Large intestine (tissue), 12 donors: ENCODE measurements at places on chromosomes 5 and 9. TPM values are rescaled to one million over a fixed set of nuclear protein-coding genes. Genes with fewer than 3 reads are reported as not detected.

GRCh38 chr9:68983008-68983411 lies 30.9 kb downstream of the PRKACG start:
- no peak for DNase-seq

GRCh38 chr5:5199495-5199894 lies 59.4 kb downstream of the ADAMTS16 start:
- DNase-seq = no peak

GRCh38 chr5:9830184-9830583 lies 200.0 kb upstream of the TAS2R1 start:
- DNase-seq = no peak

DNA sequence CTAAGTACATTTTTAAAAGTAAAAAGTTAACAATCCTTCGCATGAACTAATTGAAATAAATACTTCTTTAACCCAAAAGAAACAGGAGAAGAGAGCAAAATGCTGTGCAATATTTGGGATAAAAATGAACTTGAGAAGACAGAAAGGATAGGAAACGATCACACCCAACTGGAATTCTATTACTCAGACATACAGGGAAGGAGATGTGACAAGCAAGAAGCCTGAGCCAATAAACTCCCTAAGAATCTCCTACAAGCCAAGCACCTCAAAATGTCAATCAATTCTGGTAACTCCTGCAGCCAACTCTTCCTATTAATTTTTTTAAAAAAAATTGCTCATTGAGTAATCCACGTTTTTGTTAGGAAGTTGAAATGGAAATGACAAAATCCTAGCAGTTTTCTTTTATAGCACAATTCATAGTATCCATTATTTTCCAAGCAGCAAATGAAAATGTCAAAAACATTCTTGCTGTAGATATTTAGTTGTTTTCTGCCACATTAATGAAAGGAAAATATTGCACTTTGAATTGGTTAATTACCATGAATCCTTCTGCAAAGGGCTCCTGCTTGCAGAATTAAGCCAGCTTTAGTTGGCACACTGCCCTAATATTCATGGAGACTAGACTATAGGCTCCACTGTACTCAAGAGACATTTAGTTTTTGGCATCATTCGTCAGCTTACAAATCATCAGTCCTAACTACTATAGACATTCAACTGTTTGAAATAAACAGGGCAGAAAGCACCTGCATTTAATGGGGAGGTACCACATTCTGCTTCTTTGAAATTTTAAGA lies 89.0 kb downstream of the RFX3 start:
- DNase-seq = no peak

Gene PTPN3
- polyA plus RNA-seq = 37.5 TPM

Gene DOCK8
- 15.8 TPM for polyA plus RNA-seq

Gene NR5A1
- 0.09 TPM for polyA plus RNA-seq
